ENCODE measurements at places on chromosomes 2 and 18. TPM values are rescaled to one million over a fixed set of nuclear protein-coding genes. Genes with fewer than 3 reads are reported as not detected.

FBLN7 gene
- 13.4 TPM for polyA plus RNA-seq

WNT10A gene
- polyA plus RNA-seq = not detected

CYS1 gene
- polyA plus RNA-seq = 17.4 TPM

KCNG2 gene
- polyA plus RNA-seq = 0.17 TPM

PAX8 gene
- 7.3 TPM for polyA plus RNA-seq

DNA sequence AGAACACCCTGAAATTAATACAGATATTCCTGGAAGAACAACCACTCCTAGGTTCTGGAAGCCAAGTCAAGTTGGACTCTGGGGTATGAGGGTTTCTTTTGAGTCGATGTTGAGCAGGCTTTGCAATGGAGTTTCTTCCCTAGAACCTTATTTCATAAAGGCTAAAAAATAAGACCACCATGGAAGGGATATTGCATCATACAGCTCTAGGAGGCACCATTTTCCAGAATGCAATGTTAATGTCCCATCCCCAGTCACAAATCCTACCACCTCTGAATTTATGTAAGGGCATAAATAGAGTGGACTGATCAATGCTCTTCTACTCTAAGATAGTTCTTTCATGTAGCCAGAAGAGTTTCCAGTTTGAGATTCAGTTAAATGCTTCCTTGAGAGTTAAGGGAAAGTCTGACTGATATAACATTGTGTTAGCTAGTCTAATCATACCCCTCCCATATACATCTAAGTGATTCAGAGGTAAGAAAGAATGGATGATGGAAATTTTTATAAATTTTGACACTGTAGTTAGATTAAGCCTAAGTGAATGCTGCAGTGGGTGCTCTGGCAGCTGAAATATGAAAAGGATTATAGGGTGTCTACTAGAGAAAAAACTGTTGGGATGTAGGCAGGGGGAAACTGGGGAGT lies 22.0 kb downstream of the ARHGAP15 start:
- no peak for DNase-seq

- no peak for DNase-seq
These were observed 91.9 kb downstream of the QPCT start for GRCh38 chr2:37436323-37436722.

- DNase-seq = no peak
These were observed 1193.9 kb upstream of the CELF4 start for GRCh38 chr18:38759457-38759856.

- DNase-seq = no peak
These were observed 44.5 kb upstream of the SERTAD2 start for GRCh38 chr2:64698177-64698643.

DNA sequence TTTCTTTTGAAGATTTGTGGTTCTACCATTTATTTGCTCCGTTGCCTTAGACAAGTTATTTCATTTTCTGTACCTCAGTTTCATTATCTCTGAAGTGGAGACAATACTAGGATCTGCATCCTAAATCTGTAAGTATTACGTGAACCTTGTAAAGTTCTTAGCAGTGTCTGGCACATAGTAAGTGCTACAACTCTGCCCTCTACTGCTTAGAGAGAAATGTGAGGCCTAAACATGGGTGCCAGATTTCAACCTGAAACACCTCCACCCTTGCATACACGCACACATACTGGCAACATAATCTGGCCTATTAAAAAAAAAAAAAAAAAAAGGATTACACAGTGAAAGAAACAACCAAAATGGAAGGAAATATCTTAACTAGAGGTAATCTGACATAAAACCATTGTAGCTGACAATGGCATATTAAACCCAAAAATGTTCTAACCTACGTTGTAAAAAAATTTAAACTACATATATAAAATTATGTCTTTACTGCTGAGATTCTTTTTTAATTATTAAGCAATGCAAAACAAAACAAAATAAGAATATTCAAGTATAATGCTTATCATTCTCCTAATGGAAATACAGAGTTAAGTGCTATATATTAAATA lies 132.6 kb downstream of the MAP2 start:
- no peak for DNase-seq

DNA sequence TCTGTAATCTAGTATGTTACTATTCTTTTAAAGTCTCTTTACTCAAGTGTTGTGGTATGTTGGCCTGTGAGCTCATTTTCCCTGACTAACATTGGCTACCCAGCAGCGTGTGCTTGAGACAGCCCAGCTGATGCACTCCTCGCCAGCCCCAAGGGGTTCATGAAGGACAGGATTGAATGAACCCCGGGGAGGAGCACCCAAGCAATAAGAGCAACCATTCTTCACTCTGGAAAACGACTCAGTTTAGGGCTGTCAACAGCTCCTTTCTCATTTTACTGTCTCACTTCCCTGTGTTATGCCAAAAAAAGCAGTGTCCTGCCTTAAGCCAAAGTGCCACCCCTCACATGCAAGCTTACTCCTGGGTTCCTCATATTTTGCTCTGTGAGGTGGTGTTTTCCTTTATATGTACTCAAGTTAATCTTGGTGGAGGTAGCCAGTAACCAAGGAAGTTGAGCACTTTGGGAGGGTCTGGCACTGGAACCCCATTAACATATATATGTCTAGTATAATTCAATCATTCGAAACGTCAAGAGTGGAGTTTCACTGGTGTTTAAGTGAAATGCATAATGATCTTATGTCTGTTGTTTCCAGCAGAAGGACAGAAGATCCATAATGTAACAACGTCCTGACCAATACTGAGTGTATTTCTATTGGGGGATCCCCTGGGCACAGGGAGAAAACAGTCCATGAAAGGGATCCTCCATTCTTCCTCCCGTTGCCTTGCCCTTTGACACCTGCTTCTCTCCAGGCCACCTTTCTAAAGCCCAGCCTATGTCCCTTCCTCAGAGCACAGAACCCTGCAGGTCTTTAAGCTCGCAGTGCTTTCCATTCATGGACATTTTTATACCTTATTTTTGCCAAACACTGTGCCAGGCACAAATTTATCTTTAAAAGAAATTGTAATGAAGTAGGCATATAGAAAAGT lies 43.2 kb downstream of the ATIC start:
- no peak for DNase-seq

GRCh38 chr18:66900837-66901236 lies 296.9 kb upstream of the CDH19 start:
- no peak for DNase-seq
